ENCODE measurements at places on chromosomes 16 and 17.

- DNase-seq: no peak
Measured at GRCh38 chr17:56389356-56389755, 204.1 kb upstream of the NOG start.

DNA sequence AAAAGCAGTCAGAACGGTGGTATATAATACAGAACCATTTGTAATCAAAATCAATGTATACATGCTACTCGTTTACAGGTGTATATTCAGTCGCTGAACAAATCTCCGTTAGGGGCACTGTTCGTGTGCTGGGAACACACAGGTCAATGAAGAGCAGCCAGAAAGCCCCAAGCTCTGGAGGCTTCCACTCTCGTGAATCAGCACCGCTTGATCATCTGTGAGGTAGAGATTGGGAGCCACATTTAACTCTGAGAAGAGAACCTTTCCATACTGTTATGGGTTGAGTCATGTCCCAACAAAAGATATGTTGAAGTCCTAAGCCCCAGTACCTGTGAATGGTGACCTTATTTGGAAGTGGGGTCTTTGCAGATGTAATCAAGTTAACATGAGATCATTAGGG lies 5.4 kb upstream of the CYTH1 start:
- DNase-seq: no peak

- no peak for DNase-seq
Measured at GRCh38 chr16:67030221-67030962, 1.4 kb downstream of the CBFB start.

DNA sequence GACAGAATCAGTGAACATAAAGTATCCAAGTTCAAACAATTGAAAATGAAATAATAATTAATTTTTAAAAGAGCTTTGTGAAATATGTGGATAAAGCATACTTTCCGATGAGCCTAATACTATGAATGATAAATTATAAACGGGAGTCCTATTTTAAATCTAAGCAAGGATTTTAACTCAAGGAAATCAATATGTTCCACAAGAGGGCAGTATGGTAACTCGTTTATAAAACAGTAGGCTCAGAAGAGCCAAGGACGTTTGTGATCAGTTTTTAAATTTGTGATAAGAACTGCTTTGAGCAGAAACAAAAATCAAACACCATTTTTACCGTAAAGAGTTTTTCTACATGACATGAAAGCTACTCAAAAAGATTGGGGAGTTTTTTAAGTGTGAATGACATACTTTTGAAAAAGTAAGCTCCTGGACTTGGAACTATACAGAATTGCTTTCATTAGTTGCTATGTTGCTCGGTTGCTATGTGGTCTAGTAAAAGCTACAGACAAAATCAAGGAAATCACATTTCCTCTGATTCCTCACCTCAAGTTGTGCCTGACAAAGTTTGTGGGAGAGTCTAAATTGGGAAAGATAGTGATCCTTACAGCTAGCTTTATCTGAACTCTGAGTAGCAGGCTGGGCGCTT lies 11.8 kb upstream of the TEKT1 start:
- DNase-seq: peak; percentile 20

- no peak for DNase-seq
Measured at GRCh38 chr17:72470121-72470705, 349.4 kb downstream of the SOX9 start.
